MCF 10A (cell line): ENCODE measurements at places on chromosomes 11 and 22. TPM values are rescaled to one million over a fixed set of nuclear protein-coding genes. Genes with fewer than 3 reads are reported as not detected.
A peak's percentile ranks its signal among the peaks of the same experiment; 100 is the strongest.

DNA sequence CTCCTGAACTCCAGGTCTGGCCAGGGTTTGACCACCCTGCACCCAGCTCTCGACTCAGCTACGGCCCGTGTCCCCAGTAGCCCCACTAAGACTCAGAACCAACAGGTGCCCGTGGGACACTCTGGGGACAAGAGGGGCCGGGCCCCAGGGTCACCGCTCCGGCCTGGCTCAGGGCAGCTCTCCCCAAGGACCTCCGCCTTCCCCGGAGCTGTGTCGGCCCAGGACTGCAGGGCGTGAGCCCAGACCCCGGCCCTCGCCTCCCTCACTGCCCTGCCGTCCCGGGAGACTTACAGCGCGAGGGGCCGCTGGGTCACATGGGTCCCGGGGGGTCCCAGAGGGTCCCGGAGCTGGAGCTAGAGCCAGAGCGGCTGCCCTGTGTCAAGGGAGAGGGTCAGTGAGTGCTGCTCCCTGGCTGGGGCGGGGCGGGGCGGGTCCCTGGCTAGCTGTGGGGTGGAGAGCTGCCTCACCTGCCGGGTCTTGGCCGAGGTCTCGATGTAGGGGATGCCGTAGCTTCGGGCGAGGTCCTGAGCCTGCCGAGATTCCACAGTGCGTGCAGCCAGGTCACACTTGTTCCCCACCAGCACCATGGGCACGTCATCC is 2.3 kb downstream of the HRAS start:
- no peak for DNase-seq

DNA sequence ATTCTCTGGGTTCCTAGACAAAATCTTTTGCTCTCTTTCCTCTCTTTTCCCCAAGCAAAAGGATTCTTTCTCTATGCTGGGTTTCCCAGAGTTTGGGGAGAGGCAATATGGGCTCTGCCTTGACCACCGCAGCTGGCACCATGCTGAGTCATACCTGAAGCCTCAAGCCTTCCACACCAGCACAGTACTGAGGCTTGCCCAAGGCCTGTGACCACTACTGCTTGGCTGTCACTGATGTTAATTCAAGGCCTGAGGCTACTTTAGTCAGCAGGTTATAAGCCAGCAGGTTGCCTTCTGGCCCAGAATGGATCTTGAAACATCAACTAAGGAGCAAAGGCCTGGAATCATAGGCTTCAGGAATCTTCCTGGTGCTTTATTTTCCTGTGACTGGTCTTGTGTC is 185.3 kb downstream of the DYNC2H1 start:
- peak; percentile 20 for DNase-seq

DNA sequence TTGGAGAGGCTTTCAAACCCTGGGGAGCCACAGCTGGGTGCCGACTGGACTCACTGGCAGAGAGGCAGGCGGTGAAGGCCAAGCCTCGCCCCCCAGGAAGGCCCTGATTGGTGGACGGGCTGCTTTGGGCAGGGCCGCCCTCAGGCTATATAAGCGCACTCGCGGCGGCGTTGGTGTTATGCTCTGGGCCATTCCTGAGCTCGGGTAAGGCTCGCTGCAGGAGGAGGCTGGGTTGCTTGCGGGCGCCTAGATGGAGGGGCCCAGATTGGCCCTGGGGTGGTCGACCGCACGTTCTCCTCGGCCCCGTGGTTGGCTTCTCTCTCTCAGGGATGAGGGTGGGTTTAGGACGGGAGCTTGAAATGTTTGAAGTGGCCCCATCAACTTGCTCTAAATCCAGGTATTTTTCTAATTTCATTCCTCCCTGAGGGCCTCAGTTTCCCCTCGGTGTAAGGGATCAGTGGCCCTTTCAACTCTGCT is at the start of gene SPDYC:
SPDYC (plus strand) TSS at position 176 of the 477 bp plus-strand sequence. CDS start 1,125 bp downstream, outside the sequence.
- no peak for DNase-seq

MRPL11 gene
- 65.5 and 69.1 TPM in 2 replicates for total RNA-seq

SMCO4 gene
- total RNA-seq: 8.5 and 10.0 TPM in 2 replicates

TMEM191C gene
- total RNA-seq: 0.75 and 1.4 TPM in 2 replicates

PCNX3 gene
- 40.9 and 45.8 TPM in 2 replicates for total RNA-seq

FAT3 gene
- total RNA-seq: 0.02 and 0.05 TPM in 2 replicates

MYO18B gene
- total RNA-seq: 0.07 TPM in 1 of 2 replicates, not detected in the other

RCN1 gene
- 155 and 158 TPM in 2 replicates for total RNA-seq

CCDC15 gene
- 2.8 and 3.4 TPM in 2 replicates for total RNA-seq
